ENCODE measurements at places on chromosomes 2 and 18. TPM values are rescaled to one million over a fixed set of nuclear protein-coding genes. Genes with fewer than 3 reads are reported as not detected.

Gene IFIH1
- 6.2 TPM for total RNA-seq

Gene MYO7B
- 17.6 TPM for total RNA-seq

Gene OTX1
- total RNA-seq = not detected

Gene TEX44
- not detected for total RNA-seq

Gene ZNF521
- 13.3 TPM for total RNA-seq

Gene CROCC2
- 0.10 TPM for total RNA-seq

Gene BOLL
- total RNA-seq = not detected

Gene TBR1
- not detected for total RNA-seq

Gene GPAT2
- not detected for total RNA-seq

Gene GYPC
- total RNA-seq = 46.9 TPM

Gene GALNT14
- total RNA-seq = 2.2 TPM

Gene DSC3
- 39.7 TPM for total RNA-seq

Gene TSPYL6
- total RNA-seq = not detected

Gene HOXD11
- total RNA-seq = 5.7 TPM

Gene SPHKAP
- 0.33 TPM for total RNA-seq

Gene GAREM2
- total RNA-seq = 4.7 TPM

Gene ALK
- 0.27 TPM for total RNA-seq

Gene DPP10
- 15.7 TPM for total RNA-seq

Gene FBLN7
- total RNA-seq = 1.6 TPM

Gene CPLX4
- total RNA-seq = not detected

Gene MEP1B
- total RNA-seq = 0.36 TPM

Gene ANKRD62
- total RNA-seq = not detected

Gene NTSR2
- not detected for total RNA-seq

Gene LRP1B
- 2.0 TPM for total RNA-seq

Gene ZNF2
- 4.5 TPM for total RNA-seq

Gene PSMA8
- not detected for total RNA-seq

Gene SERPINB3
- 0.17 TPM for total RNA-seq

Gene TXNDC2
- total RNA-seq = not detected

Gene MEX3C
- 67.3 TPM for total RNA-seq

Gene TPO
- total RNA-seq = not detected

Gene VSNL1
- 12.1 TPM for total RNA-seq

Gene CFAP65
- 0.12 TPM for total RNA-seq

Gene FOXD4L1
- 0.20 TPM for total RNA-seq

Gene HOXD12
- 17.9 TPM for total RNA-seq

Gene SCN3A
- 13.2 TPM for total RNA-seq

Gene UGT1A9
- total RNA-seq = 9.8 TPM

Gene PAX8
- 0.20 TPM for total RNA-seq

Gene PRPF40A
- 131 TPM for total RNA-seq

Gene OTOF
- not detected for total RNA-seq

Gene C2orf78
- total RNA-seq = not detected

Gene ZNF892
- 3.7 TPM for total RNA-seq

Gene CD302
- 25.2 TPM for total RNA-seq

Gene OBSL1
- total RNA-seq = 72.4 TPM

Gene C2orf81
- total RNA-seq = 0.32 TPM

Gene APCDD1
- total RNA-seq = 80.8 TPM

Gene COL4A3
- 0.72 TPM for total RNA-seq

Gene LIMS2
- total RNA-seq = 4.0 TPM

Gene ANO7
- total RNA-seq = 1.00 TPM

Gene DSG4
- 0.12 TPM for total RNA-seq

Gene RNU2-63P
- total RNA-seq = not detected

Gene CCDC68
- total RNA-seq = 13.0 TPM

Gene ERICH2
- not detected for total RNA-seq

Gene SLC19A3
- total RNA-seq = 21.8 TPM

Gene GPR35
- 14.7 TPM for total RNA-seq

Gene AP1S3
- total RNA-seq = 30.7 TPM

Gene OSR1
- total RNA-seq = 19.8 TPM

Gene CYS1
- 2.9 TPM for total RNA-seq

Gene EFHD1
- 4.2 TPM for total RNA-seq

Gene LRP2
- 33.8 TPM for total RNA-seq

All from hepatocyte (in vitro differentiated cells).